ENCODE measurements at places on chromosomes 7 and 10.

DNA sequence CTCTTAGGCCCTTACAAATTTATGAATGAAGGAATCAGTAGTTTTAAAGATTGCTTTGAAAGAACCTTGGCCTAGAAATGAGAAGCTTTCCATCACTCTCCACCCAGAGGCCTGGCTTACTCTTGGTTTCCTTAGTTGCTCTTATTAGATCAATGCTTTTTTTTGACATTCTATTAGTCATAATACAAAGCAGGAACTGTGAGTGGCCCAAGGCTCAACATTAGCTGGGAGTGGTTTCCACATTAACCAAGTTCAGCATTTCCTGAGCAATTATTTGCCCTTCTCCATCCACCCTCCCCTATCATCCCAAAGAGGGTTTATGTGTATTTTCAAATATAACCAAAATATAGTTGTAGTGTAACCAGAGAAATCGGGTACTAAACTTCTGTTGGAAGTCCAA is 103.4 kb upstream of the FAM204A start:
- DNase-seq: no peak

DNA sequence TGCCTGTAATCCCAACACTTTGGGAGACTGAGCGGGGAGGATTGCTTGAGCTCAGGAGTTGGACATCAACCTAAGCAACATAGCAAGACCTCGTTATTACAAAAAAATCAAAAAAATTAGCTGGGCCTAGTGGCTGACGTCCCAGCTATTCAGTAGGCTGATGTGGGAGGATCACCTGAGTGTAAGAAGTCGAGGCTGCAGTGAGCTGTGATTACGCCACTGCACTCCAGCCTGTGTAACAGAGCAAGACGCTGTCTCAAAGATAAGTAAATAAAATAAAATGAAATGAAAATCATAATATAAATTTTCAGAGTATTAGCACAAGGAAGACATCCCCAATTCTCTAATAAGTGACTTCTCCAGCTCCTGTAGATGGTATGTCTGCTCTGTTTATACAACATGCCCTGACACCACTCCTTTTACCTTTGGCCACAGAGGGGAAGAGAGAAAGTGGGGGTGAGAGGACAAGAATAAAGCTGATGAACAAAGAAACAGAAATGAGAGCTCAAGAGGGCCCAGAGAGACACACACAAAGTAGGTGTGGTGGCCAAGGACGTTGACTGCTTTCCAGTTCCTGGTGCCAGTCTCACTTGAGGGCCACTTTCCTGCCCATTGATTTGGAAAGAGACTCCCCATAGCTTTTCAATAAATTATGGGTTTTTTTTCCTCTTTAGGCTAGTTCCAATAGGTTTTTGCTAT is 62.9 kb downstream of the PTTG1IP2 start:
- DNase-seq: no peak

- DNase-seq: peak; percentile 25
Measured at GRCh38 chr10:21315645-21316220, 209.7 kb downstream of the SKIDA1 start.

GRCh38 chr7:27173956-27174873 is at the start of gene HOXA10:
TSS of gene HOXA10 (minus strand) at chr7:27174320. CDS start at chr7:27174306, 14 bp downstream.
- DNase-seq: peak; percentile 90

GRCh38 chr7:77454802-77455201 is 38.7 kb upstream of the GSAP start:
- DNase-seq: peak; percentile 36

GRCh38 chr10:35208536-35208935 is 81.9 kb downstream of the CREM start:
- DNase-seq: no peak

- DNase-seq: no peak
Measured at GRCh38 chr10:104246976-104247375, 7.7 kb upstream of the GSTO1 start.

DNA sequence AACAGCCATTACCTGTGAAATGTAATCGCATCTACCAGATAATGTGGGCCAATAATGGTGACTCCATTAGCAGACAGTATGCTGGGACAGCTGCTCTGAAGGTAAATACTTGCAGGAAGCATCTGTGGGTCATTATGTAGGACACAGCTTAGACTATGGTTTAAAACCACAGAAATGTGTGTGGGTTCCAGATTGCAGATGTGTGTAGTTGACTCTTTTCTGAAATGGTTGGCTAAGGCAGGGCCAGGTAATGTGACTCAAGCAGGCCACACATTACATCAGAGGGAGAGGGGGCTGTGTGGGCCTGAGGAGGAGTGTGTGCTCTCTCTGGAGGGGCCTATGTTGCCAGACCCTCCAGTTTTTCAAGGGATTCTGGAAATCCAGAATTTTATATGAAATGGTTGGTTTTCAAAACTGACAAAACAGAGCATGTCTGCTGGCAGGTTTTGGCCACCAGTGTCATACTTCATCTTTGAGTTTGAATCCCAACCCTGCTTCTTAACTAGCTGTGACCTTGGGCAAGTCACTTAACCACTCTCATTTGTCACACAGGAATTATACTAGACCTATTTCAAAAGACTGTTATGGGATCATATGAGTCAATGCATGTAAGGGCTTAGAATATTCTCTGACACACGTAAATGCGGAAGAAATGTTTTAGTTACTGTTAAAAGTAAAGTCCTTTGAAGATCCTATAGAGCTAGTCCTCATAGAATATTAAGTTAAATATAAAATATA is 64.5 kb downstream of the MCMBP start:
- no peak for DNase-seq

GRCh38 chr7:113321201-113321600 is 202.8 kb upstream of the SMIM30 start:
- no peak for DNase-seq

- DNase-seq: peak; percentile 26
Measured at GRCh38 chr7:77409005-77409738, 7.0 kb downstream of the GSAP start.

- no peak for DNase-seq
Measured at GRCh38 chr7:134766779-134767519, 12.5 kb upstream of the CALD1 start.

DNA sequence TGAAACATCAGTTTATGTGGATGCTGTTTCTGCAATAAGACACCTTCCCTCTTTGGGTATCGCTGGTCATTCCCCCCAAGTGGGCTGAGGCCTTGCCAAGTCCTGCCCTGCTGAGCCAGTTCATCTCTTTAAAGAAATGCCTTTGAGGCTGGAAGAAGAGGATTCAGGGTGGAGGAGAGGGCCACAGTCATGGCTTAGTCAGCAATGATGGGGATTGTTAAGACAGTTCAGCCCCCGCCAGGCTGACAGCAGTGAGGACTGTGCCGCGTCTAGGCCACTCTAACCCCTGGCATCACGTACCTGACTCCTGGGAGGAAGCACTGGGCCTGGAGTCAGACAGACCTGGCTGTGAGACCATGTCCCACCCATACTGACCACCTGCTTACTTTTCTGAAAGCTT is 48.3 kb downstream of the PNLIPRP2 start:
- no peak for DNase-seq

DNA sequence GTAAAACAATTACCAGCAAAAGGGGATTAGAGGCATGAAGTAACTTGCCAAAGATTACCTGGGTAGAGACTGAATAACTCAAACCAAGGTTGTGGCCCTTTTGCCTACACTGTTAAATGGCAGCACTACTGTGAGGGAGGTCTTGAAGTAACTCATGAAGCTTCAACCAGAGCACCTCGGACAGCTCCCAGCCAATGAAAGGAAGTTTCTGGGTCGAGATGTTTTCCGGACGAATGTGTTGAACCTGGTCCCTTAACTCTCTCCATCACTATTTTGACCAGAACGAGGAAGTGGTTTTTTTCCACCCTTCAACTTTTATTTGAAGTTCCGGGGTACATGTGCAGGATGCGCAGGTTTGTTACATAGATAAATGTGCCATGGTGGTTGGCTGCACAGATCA is 133.6 kb upstream of the PRKCQ start:
- no peak for DNase-seq

DNA sequence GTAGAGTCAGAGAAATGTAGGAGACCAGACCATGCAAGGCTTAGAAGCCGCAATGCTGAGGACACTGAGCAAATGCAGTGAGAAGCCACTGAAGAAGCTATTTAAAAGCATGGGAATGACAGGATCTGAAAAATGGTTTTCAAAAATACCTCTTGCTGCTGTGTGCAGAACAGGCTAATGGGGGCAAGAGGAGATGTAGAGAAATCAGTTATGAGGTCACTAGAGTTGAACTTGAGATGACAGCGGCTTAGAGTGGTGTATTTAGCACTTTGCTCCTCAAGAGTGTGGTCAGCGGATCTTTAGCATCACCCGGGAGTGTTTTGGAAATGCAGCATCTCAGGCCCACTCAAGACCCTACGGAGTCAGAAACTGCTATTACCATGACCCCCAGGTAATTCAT is 48.8 kb downstream of the KIAA1549 start:
- DNase-seq: no peak

DNA sequence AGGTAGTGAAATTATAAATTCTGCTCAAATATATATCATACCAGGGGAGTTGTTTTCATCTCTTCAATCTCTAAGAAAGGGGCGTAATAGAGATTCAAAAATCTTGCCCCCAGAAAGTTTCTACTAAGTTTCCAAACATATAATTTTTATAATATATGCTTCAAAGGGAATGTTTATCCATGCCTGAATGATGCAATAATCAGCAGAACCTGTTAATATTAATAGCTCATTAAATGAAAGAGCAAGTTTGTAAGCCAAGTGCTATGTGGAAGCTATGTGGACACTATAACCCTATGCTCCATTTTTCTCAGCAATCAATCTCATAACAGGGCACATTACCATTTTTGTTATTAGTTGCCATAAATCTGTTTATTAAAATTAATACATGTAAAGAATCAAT is 25.3 kb downstream of the VPS41 start:
- no peak for DNase-seq

DNA sequence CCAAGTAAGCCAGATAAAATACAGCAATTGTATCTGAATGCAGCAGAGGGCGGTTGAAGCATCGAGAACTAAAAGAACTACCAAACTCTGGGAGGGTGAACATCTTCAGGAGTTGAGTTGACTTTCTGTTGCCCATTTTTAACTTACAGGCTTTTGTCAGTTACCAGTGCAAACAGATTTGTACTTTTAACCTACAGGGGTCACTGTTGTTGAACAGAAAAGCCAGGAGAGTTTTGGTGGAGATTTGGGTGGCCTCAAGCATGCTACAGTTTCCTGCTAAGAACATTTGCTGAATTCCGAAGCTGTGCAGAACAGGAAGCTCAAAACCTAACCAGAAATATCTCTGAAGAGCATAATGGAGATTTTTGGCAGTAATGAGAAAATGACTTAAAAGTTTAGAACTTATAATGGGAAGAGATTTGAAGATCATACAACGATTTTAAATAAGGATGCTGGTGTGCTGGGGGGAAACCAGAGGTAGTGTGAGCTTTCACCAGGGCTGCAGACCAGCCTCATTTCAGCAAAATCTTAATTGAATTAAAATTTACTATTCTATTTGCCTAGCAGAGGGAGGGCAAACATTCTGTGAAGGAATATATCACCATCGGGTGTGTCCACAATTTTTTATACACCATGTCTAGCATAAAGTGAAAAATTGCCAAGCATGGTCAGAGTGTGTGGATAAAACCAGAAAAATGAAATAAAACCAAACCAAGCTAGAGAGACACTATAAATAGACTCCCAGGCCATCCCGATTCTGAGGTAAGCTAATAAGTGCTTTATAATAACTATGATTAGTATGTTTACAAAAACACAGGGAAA is 208.6 kb upstream of the CCDC6 start:
- peak; percentile 78 for DNase-seq

GRCh38 chr7:130695840-130696239 is 9.5 kb upstream of the TSGA13 start:
- peak; percentile 69 for DNase-seq

DNA sequence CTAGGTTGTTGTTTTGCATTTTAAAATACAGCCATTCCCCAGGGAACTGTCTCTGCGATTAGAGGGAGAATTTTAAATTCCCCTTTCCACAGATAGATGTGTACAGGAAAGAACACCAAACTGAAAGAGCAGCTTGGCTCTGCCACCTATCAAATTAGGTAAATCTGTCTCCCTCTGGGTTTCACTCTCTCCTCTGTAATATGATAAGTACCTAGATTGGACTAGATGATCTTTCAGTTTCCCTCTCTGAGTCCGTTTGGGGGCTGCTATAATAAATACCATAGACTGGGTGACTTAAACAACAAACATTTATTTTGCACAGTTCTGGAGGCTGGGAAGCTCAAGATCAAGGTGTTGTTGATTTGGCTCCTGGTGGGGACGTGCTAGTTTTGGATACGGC is 186.0 kb downstream of the KIF20B start:
- no peak for DNase-seq

DNA sequence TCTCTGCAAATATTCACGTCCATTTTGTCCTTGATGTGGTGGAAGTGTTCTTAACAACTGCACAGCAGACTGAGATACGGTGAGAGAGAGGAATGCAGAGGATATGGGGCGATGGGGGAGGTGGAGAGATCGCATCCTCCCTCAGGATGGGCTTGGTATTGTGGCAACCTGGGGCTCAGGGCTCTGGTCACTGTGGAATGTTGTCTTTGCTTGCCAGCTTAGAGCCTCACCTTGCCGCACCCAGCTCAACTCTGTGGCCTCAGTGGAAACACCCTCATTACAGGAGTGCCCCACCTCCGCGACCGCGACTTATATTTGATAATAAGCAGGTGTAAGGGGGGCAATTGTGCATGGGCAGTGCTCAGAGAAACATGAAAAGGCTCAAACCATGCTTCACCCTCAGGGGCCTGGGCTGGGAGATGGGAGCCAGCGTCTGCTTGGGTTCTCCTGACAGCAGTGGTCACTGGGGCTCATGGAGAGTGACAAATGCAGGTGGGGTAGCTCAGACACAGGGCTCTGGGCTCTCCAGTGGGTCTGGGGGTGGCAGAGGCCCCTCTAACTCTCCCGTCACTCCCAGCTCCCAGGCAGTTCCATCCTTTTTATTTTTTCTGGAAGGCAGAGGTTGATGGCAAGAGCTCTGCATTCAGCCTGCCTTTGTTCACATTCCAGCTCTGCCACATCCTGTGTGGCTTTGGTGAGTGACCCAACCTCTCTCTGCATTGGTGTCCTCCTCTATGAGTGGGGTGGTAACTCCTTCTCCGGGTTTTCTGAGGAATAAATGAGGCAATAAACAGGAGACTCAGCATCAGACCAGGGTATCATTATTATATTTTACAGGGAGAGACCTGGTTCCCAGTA is 43.1 kb upstream of the EMX2 start:
- no peak for DNase-seq

GRCh38 chr10:73586583-73586984 is 4.6 kb downstream of the USP54 start:
- peak; percentile 81 for DNase-seq

DNA sequence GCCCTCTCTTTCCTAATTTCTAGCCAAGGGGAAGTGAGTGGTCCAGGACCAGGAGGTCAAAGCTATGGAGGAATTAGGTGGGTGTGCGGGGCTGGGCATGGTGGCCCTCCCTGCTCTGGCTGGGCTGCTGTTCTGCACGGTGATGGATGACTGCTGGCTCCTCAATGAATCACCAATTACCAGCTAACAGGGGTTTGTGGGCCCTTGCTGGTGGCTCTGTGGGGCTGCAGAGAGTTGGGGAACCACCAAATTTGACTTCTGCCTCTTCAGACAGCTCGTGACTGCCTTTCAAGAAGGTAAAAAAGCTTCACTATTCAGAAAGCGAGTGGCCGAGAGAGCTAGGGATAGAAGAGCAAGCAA is 35.0 kb upstream of the HABP2 start:
- no peak for DNase-seq

- no peak for DNase-seq
Measured at GRCh38 chr10:90985321-90985933, 64.5 kb upstream of the ANKRD1 start.

GRCh38 chr7:132065193-132065988 is 509.0 kb upstream of the PODXL start:
- peak; percentile 7 for DNase-seq

GRCh38 chr10:60910543-60910942 is 33.4 kb downstream of the RHOBTB1 start:
- no peak for DNase-seq

Data from HT-29 (cell line).